Fibroblast of the aortic adventitia (primary cell): ENCODE measurements at places on chromosomes 5 and 9. TPM values are rescaled to one million over a fixed set of nuclear protein-coding genes. Genes with fewer than 3 reads are reported as not detected.

GRCh38 chr5:177355868-177356168 is 1.9 kb upstream of the RGS14 start:
- DNase-seq = no peak

DNA sequence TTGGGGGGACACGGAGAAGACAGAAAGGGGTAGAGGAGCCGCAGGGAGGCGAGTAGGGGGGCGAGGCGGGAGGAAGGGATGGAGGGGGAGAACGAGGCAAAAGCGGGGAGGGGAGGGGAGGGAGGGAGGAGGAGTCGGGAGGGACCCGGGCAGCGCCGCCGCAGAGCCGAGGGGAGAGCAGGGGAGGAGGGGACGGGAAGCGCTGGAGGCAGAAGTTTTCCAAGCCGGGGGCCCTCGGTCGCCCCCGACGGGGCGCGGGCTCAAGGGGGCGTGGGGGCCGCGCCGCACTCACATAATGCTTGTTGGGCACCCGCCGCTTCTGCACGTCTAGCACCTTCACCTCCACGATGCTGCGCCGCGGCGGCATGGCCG is 353 bp downstream of the SH3PXD2B start:
- DNase-seq = no peak

- DNase-seq = peak; percentile 1
Observed at GRCh38 chr9:1869843-1870242, 145.3 kb upstream of the SMARCA2 start.

GRCh38 chr5:168612123-168612522 is 33.0 kb upstream of the PANK3 start:
- no peak for DNase-seq

DNA sequence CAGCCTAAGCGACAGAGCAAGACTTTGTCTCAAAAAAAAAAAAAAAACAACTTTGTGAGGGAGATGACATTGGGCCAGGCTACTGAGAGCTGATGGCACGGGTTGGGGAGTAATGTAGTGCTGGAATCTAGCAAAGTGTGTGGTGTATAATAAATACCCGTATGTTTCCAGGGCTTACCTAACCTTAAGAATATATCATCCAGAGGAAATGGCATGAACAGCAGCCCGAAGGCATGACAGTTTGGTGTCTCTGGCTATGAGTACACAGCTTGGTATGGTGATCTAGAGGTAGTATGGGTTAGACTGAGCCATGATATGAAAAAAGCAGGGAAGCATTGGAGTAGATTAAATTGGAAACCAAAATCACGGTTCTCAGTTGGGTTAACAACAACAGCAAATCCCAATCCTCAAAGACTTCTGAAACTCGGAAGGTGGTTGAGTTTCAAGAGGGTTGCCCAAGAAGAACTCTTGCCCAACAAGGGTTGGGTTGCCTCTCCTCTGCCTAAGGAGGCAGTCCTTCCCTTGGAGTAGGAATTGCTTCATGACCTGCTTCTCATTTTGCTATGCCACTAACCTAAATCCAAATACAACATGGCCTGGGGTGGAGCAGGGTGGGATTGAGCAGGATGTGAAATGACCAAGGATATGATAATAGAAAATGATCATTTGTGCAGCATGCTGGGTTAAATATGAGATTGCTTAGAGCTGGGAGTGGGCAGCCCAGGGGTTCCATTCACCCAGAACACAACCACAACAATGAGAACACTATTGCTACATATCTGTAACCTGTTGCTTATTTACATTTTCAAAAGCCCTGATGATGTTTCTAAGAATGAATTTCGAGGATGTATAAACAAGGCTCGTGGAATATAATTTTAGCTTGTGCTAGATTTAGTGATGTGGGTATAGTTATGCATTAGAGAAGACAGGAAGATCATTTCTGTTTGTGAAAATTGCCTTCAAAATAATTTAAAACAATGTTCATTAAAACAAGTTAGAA is 64.6 kb upstream of the ZFR start:
- no peak for DNase-seq

DNA sequence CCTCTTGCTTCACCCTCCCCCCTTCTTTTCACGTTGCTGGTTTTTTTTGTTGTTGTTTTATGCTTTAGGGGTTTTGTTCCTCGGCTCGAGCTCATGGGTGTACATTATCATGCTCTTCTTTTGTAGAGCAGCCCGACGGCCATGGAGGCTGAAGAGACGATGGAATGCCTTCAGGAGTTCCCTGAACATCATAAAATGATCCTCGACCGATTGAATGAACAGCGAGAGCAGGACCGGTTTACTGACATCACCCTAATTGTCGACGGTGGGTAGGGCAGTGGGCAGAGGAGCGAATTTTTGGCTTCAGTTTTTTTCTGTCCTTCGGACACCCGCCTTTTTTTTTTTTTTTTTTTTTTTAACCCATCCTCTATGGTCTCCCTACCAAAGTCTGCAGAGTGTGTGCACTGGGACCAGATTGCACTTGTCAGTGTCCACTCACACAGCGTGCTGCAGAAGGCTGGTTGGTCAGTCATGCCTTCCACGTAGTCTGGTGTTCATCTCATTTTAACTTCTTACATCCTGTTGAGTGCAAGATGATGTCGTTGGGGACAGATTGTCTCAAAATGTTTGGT is 1.3 kb downstream of the ZNF131 start:
- peak; percentile 56 for DNase-seq

DNA sequence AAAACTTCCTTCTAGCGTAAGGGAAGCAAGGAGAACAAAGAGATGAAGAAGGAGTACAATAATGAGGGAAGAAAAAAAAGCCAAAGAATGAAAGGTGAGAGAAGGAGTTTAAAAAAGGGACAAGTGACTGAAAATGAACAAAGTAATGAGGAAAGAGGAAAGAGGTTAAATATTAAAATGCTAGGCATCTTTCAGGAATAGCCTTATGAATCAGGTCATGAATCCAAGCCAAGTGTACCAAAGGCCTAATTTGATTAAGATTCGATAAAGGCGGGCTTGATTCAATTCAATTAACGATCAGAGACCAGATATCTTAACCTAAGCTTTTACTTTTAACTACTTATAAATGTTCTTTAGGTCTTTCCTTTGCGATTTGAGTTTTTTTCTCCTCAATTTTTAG is 141.8 kb upstream of the GNA14 start:
- no peak for DNase-seq

- no peak for DNase-seq
Observed at GRCh38 chr5:171080186-171080938, 218.5 kb downstream of the RANBP17 start.

DNA sequence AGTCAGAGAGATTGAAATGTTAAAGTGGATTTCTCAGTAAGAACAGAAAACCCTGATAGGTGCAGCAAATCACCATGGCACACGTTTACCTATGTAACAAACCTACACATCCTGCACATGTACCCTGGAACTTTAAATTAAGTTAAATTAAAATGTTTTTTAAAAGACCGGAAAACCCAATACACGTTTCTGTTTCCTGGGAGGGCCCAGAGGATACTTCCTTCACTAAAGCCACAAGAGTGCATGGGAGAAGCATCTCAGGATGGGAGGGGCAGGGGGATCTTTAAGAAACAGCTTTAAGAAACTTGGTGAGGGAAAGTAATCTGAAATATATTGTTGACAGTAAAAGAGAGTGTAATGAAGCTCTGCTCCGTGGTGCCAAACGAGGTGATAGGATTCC is 164.7 kb upstream of the PTGER4 start:
- DNase-seq = no peak

- no peak for DNase-seq
Observed at GRCh38 chr9:93801581-93802284, 153.4 kb downstream of the BARX1 start.

DNA sequence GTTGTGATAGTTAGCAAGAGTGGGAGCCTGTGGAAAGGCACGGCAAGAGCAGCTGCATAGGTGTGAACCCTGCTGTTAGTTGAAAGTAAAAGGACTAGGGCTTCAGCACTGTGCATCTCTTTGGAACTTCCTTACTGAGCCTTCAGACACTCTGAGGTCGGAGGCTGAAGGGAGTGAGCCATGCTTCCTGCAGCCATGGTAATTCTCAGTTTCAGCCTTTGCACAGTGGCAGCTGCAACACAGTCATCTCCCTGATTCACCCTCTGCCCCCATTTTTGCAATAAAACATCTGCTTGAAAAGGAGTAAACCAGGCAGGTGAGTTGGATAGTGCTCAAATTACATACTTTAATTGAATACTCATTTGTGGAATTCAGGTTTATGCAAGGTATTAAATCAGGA is 6.5 kb upstream of the TLE4 start:
- no peak for DNase-seq

DNA sequence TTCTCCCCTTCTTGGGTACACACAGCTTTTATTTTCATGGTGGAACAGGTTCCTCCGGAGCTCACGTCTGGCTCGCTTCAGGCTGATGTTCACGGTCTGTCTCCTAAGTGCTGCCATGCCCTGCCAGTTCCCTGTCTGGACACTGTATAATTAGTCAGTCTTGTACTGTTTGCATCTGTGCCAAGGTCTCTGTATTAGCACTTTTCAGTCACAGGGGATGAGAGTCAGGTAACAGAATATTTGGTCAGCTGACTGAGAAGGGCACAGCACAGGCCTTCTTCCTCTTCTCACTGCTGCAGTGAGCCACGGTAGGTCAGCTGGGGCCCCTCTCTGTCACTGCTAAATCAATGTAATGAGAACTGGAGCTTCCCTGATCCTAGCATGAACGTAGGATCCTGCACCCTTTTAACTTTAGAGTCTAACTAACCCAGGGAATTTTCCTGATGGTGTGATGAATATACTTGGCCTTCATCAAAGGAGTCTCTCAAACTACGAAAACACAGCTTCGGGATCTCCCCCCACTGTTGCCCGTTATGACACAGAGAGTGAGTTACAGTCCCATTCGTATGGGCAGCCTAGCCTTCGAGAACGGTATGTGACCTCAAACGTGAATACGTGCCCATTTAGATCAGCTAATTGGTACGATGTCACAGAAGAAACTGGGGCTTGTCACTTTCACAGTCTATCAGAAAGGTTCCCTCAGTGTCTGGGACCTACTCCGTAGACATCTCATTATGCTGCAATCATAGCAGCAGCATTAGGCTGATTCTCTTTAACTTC is 354.1 kb upstream of the RFX3 start:
- no peak for DNase-seq

DNA sequence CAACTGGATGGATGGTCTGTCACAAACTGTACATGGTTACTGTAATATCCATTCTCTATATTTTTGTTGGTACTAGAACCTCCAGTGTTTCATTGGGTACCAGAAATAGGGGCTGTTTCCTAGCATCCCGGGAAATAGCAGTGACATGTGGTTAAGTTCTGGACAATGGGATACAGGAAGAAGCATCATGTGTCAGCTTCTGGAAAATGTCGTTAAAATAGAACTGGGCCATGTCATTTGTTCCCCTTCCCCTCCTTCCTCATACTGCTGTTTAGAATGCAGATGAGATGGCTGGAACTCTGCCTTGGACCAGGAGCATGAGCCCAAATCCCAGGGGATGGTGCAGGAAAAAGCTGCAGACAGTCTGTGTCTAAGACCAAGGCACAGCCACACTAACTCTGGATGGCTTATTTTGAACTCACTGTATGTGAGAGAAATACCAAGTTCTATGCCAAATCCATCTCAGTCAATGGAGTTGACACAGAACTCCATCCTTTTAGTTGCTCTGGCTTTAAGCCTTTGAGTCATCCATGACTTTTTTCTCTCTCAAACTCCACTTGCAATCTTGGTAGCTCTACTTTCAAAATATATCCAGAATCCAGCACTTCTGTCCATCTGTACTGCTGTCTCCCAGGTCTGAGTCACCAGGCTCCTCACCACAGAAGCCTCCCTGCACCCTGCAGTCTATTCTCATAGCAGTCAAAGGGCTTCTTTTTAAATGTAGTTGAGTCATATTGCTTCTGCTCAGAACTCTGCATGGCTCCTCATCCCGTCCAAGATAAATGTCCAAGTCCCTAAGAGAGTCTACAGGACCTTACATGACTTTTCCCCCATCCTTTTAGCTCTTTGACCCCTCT is 184.2 kb downstream of the NSG2 start:
- no peak for DNase-seq

DNA sequence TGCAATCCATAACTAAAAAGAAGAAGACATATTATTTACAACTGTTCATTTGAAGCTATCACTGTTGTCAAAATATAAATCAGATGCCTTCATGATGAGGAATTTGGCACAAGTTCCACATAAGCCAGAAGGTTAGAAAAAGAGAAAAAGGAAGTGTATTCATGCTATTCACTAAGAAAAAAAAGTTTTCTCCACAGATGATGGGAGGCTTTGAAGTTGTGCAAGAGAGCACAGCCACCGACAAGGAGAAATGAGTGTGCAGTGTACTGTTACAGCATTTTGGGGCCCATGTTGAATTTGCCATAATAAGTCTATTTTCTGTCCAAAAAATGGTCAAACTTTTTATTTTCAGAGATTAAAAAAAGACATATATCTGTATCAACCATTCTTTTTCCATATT is 32.9 kb upstream of the IFNK start:
- no peak for DNase-seq

DNA sequence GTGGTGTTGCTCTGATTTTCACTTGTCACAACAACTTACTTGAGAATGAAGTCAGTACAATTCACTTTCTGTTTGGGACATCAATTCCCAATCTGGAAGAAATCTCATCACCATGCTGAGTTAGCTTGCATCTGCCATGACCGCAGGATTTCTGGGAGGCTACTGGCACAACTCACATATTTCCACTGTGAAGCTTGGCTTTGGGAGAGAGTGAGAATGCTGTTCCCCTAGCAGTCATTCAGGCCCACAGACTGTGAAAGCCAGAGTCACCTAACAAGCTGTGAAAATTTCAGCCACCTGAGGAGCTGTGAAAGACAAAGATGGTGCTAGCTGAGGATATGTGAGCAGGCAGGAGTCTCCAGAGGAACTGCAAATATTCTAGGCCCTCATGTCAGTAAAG is 365.2 kb upstream of the TUSC1 start:
- no peak for DNase-seq

GRCh38 chr5:59712836-59713497 is 180.6 kb downstream of the PDE4D start:
- peak; percentile 4 for DNase-seq

GRCh38 chr5:14156650-14157492 is 13.7 kb downstream of the TRIO start:
- DNase-seq = peak; percentile 98

DNA sequence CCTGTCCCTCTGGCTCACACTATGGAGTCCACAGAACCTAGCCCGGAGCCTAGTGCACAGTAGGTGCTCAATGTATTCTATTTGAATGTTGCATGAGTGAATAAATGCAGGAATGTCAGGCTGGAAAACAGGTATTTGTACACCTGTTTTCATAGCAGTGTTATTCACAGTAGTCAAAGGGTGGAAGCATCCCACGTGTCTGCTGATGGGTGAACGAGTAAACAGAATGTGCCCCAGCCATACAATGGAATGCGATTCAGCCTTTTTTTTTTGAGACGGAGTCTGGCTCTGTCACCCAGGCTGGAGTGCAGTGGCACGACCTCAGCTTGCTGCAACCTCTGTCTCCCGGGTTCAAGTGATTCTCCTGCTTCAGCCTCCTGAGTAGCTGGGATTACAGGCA is 31.5 kb upstream of the IER5L start:
- no peak for DNase-seq

BRIX1 gene
- total RNA-seq = 31.3 and 41.9 TPM in 2 replicates

PDE6A gene
- total RNA-seq = not detected in 2 replicates

PCSK1 gene
- total RNA-seq = 0.45 and 1.5 TPM in 2 replicates

RNF20 gene
- 37.7 and 59.9 TPM in 2 replicates for total RNA-seq

C9orf50 gene
- total RNA-seq = 0.98 TPM in 1 of 2 replicates, not detected in the other

NDUFB6 gene
- total RNA-seq = 39.2 and 63.0 TPM in 2 replicates

MBLAC2 gene
- 6.4 and 10.3 TPM in 2 replicates for total RNA-seq

MYOZ3 gene
- total RNA-seq = 0.16 and 0.72 TPM in 2 replicates
